ENCODE measurements at places on chromosomes 3 and 15. TPM values are rescaled to one million over a fixed set of nuclear protein-coding genes. Genes with fewer than 3 reads are reported as not detected.

GRCh38 chr3:195154793-195155535 is 116.0 kb downstream of the XXYLT1 start:
- H3K4me1 ChIP-seq = peaks cover 24% of the 10 kb centered on the region
- no peaks in the 10 kb centered on the region for H3K36me3 ChIP-seq
- DNase-seq = no peak
- H3K4me3 ChIP-seq = no peak overlapping the region
- no peaks in the 10 kb centered on the region for H3K27me3 ChIP-seq

DNA sequence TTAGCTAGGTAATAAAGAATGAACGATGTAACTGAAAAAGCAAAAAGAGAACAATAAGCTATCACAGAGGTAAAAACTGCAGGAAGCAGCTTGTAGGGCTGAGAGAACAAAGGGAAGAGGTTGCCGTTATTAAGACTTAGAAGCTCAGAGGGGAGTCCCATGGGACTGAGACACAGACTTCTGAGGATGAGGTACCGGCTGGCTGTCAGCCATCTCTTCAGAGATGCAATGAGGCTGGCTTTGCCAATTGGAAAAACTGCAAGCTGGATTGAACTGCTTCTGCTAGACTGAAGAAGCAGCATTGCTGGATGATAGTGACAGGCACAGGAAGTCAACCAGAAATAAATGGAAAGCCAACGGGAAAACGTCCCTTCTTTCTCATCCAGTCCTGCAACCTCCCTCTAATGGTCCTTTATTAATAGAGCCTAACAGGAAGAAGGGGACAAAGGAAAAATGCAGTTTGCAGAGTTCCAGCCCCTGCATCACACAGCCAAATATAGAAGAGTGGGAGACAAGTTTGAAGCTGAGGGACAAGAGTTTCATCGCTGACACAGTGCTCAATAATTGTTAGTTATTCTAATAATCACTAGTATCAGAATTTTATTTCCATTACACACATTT is 21.1 kb upstream of the KLHL6 start:
- no peak for DNase-seq
- no peaks in the 10 kb centered on the region for H3K36me3 ChIP-seq
- no peak overlapping the region for H3K27ac ChIP-seq

The MEIS2 gene
- total RNA-seq = not detected

GRCh38 chr15:41655716-41656115 is 4.5 kb upstream of the MGA start:
- H3K27me3 ChIP-seq = peaks cover 11% of the 10 kb centered on the region
- H3K27ac ChIP-seq = no peak overlapping the region
- no peak for DNase-seq
- H3K4me3 ChIP-seq = no peak overlapping the region

DNA sequence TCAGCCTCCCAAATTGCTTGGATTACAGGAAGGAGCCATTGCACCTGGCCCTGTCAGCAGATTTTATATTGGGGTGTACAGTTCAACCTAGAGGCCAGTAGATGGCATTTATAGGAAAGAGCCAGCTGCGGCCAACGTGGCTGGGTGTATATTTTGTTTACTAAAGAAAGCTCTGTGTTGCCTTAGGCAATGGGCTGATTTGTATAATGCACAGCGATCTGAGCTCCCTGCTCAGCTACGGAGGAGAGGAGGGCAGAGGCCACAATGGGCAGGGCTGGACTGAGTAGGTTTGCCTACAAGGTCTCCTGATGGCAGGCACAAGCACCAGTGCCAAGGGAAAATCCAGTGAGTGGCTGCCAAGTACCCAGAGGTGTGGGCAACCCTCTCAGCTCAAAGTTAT is 282.4 kb downstream of the ARPP21 start:
- no peak overlapping the region for H3K27ac ChIP-seq
- no peaks in the 10 kb centered on the region for H3K36me3 ChIP-seq
- H3K27me3 ChIP-seq = no peaks in the 10 kb centered on the region
- DNase-seq = no peak
